Effector memory CD4-positive, alpha-beta T cell (primary cell): ENCODE measurements at places on chromosomes 3 and 15.

GRCh38 chr3:9806688-9807589 lies 3.1 kb upstream of the TTLL3 start:
- DNase-seq = no peak

DNA sequence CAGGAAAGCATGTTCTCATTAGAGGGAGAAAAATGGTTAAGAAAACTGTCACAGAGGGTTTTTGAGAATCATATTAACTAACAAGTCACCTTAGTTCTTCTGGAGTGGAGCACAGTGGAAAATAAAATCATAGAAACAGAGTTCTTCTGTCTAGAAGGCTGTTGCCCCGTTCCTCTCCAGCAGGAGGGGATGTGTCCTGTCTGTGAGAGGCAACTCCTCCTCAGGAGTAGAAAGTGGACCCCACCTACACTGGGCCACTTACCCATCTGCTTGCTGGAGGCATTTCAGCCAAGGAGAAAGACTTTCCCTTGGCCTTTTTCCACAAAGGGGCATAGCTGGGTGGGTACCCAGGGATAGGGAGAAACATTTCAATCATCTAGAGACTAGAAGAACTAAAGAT lies 106.6 kb downstream of the SSR3 start:
- peak; percentile 14 for DNase-seq

GRCh38 chr3:38538773-38539353 lies 42.7 kb downstream of the EXOG start:
- DNase-seq = no peak

DNA sequence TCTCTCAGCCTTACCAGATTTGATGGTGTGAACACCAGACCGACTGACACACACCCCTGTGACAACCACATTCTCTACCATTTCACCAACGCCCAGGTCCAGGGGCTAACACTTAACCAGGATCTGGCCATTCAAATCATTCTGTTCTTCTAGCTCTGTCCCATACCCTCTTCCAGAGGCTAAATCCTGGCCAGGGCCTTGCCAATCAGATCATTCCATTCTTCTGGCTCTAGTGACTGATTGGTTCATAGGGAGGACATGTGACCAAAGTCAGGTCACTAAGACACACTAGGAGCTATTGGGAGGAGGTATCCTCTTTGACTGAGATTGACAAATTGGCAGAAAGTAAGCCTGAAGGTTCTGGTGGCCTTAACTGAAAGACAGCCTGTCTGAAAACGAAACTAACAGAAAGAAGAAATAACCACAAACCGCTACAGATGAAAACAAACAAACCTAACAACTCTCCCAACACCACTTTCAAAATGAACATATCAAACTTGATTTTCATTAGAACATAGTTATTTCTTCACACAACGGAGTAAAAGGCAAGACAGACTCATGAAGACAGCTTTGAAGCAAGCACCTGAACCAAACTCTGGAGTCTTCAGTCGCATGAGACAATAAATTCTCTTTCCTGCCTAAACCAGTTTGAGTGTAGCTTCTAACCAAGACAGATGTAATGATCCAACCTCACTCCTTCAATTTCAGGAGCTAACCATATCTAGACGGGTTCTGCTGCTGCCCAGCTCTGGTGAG lies 68.5 kb downstream of the TRANK1 start:
- peak; percentile 13 for DNase-seq

GRCh38 chr3:11616551-11616950 lies 27.2 kb downstream of the VGLL4 start:
- DNase-seq = no peak

- no peak for DNase-seq
These were observed 3.9 kb downstream of the HSPBAP1 start for GRCh38 chr3:122789585-122790273.

DNA sequence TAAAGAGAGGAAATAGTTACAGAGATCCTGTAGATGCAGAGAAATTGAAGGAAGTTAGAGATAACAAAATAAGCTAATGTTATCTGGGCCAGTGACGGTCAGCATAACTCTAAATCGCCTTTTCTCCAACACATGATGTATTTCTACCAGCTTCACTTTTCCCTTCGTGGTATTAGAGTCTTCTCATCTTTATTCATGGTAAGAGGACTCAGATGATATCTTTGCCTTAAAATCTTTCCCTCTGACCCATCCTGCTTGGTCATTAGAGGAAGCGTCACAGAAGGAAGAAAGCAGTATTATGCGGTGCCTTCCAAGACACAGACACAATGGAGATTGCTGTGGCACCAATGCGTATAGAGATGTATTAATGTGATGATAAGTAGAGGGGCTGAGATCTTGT lies 320.7 kb upstream of the GOLIM4 start:
- no peak for DNase-seq

DNA sequence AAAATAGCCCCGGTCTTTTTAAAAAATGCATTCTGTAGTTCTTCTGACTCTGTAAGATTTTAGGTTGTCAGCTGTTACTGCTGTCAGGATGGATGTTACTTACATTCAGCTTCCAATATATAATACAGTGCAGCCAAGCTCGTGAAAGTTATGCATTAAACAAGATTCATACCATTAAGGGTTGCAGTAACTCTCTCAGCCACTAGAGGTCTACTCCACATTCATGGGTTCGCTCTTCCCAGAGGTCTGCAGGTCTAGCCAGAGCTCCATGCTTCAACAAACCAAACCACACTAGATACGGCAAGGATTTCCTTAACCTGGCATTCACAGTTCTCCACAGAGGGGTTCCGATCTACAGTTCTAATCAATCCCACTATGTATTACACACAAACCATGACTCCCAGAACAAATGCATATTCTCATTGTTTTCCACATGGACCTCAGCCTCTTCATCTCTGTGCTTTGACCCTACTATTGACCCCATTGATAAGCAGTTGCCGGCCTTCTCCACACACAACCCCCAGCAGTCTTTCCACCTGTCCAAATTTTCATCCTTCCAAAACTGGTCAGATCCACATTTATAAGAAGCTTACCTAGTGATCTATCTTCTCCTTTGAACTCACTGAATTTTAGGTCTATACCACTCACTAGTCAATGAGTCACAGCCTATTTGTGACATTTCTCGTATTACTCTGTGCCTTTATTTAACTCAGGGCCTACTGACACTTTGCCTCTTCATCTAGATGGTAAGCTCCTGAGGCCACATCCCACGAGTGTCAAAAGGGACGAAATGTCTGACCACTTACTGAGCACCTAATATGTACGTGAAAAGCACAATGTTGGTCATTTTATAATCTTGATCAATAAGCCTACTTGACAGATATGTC lies 33.7 kb downstream of the RORA start:
- no peak for DNase-seq

DNA sequence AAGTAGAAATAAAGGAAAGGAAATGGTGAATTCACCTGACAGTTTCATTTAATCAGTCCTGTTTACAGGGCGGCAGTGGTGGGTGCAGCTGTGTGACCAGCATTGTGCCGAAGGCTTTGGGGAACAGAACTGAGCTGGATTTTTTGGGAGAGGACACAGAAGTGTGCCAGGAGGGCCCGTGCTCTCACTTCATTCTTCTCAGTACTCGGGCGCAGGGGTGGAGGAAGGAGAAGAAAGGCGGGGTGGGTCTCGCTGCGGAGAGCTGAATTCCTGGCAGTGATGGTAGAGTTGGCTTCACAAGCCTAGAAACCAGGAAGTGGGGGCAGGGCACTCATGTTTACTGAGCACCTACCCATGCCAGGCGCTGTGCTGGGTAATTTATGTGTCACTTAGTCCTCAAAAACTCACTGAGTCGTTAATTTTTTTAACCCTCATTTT lies 64.6 kb downstream of the CRTC3 start:
- peak; percentile 59 for DNase-seq

DNA sequence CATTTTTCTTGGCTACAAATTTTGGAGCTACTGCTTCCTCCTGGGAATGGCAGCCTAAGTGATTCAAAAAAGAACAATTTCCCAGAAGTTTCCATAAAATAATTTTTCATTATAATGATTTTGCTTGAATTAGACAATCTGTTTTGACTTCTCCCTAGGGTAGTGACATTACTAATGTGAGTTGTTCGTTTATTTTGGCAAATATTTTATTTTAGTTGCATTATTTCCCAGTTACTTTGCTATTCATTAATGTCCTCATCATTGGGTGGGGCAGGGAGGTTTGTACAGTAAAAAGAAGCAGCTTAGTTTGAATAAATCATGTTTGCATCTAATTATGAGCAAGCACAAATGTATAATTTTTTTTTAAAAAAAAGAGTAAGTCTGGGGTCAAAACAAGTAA lies 686.6 kb downstream of the ROBO2 start:
- DNase-seq = no peak

DNA sequence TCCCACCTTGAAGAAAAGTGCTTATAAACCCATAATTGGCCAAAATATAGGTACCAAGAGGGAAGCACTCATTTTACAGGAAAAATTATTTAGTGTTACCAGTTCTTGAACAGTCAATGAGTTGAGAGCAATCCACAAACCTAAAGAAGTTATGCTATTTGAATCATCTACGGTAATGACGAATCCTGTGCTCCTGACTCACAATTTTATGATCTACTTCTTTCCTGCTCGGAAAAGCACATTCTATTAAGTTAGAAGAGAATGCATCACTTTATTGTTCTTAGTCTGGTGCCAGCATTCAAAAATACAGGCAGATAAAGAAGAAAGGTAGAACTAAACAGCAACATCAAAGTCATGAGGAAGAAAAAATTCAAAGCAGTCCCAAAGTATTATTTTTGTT lies 33.2 kb downstream of the CHRM5 start:
- DNase-seq = no peak

DNA sequence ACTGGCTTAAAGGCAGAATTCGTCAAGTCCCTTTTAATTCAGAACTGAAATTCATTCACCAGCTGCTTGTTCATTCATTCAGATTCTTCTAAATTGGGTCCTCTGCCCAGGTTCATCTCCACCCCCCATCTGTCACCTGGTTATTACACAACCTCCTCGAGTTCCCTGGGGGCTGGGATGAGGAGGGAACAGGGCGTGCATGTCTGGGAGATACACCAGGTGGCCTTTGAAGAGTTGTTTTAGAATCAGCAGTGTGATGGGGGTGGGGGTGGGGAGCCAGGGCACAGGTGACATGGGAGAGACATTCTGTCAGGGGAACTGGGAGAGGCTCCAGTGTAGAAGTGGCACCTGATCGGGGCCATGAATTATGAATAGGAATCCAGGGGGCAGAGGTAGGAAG lies 8.2 kb downstream of the SNX33 start:
- DNase-seq = no peak

- no peak for DNase-seq
These were observed 67.7 kb downstream of the RARB start for GRCh38 chr3:25495726-25496253.

- DNase-seq = no peak
These were observed 106.6 kb downstream of the KCNH8 start for GRCh38 chr3:19254784-19255338.

DNA sequence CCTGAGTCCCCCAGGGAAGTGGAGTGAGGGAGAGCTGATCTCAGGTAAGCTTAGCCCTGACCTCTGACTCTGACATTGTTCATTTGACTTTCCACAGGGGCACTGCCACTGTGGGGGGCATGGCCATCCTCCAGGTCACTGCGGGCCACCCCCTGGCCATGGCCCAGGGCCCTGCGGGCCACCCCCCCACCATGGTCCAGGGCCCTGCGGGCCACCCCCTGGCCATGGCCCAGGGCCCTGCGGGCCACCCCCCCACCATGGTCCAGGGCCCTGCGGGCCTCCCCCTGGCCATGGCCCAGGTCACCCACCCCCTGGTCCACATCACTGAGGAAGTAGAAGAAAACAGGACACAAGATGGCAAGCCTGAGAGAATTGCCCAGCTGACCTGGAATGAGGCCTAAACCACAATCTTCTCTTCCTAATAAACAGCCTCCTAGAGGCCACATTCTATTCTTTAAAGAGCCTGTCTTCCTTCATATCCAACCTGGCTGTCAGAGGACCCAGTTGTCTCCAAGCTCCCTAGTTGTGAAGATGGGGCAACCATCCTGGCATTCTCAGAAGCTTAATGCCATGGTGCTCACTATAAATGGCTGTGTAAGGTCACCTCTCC lies 1.9 kb upstream of the DISP2 start:
- DNase-seq = no peak

- DNase-seq = peak; percentile 72
These were observed 5.8 kb upstream of the RPL29 start for GRCh38 chr3:52001443-52001974.

- DNase-seq = no peak
These were observed 1.3 kb downstream of the CPNE4 start for GRCh38 chr3:132033471-132033870.

DNA sequence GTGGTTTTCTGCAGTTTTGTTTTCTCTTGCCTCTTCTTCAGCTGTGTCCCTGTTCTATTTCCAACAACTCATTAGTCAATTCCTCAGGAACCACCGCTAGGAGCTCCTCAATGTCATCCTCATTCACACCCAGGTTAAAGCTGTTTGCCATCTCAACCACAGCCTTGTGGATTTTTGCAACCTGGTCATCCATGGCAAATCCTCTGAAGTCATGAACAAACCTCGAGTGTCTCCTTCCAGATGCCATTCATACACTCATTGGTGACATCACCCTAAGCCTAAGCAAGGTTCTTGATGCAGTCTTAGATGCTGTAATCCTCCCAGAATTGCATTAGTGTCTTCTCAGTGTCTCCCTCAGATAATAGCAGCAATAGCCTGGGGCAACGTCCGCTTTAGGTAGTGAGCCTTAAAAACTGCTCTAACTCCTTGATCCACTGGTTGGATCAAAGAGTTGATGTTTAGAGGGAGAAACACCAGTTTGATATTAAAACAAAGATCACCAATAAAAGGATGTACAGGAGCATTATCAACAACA lies 31.5 kb upstream of the ZNF502 start:
- no peak for DNase-seq

- no peak for DNase-seq
These were observed 483.8 kb downstream of the TUSC7 start for GRCh38 chr3:117193390-117193789.

DNA sequence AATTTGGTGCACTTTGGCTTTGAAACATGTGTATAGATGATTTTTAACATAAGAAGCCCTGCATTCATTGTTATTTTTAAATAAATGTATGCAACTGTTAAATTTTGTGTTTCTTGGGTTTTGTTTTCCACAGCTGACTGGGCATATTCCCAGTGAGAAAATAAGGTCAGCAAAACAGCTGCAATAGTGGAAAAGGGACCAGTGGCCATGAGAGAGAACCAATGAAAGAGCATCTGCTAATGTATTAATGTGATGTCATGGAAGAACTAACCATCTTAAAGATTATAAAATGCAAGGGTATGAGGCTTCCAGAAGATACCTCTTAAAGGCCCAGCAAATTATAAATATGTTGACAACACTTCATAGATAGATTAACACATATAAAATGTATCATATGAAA lies 31.0 kb upstream of the KBTBD12 start:
- no peak for DNase-seq

- DNase-seq = no peak
These were observed 85.8 kb downstream of the SNRK start for GRCh38 chr3:43372007-43372740.

DNA sequence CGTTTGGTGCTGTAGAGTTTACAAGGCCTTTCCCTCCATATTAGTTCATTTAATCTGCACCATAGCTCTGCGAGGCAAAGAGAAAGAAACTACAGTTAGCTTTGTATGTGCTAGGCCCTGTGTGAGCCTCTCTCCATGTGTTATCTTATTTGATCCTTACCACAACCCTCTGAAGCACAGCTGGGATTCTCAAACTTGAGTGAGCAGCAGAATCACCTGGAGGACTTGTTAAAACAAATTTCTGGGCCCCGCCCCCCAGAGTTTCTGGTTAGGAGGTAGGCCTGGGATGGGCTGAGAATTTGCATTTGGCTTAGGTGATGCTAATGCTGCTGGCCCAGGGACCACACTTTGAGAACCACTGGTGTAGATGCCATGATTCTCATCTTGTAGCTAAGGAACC lies 12.3 kb downstream of the CA12 start:
- DNase-seq = no peak
